C1 segment of cervical spinal cord (tissue), 14 donors: ENCODE measurements at places on chromosomes 16 and 17.

DNA sequence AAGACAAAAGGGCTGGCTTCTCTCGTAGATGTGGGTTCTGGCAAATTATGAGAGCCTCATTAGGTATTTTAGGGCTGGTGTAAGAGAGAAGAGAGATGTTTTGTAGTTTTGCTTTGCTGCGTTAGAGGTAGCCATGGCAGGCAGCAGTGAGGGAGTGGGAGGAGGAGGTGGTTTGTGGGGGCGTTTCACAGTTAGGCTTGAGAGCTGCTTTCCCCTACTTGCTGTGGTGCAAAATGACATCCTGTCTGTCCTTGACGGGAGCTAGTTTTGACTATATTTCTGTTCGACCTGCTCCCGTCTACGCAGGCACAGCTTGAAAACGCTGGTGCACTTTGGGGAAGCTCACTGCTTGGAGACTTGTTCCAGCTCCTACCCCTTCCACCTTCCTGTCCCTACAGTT is 75.5 kb downstream of the SLC5A11 start:
- DNase-seq = no peak

DNA sequence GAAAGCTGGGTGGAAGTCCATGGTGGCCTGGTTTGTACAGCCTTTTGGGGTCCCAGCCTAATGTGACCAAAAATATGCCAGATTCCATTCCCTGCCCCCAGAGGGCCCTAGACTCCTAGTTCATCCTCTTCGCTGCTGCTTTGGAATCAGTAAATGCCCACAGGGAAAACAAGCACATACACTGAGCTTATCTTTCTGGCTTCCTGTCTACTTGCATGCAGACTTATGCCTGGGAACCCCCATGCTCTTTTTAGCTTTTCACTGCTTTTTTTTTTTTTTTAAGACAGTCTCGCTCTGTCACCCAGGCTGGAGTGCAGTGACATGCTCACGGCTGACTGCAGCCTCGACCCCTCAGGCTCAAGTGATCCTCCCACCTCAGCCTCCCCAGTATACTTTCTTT is 6.2 kb upstream of the CD300LG start:
- no peak for DNase-seq

- DNase-seq = peak; percentile 68
Measured at GRCh38 chr17:75749545-75750389, 15.2 kb downstream of the GALK1 start.

DNA sequence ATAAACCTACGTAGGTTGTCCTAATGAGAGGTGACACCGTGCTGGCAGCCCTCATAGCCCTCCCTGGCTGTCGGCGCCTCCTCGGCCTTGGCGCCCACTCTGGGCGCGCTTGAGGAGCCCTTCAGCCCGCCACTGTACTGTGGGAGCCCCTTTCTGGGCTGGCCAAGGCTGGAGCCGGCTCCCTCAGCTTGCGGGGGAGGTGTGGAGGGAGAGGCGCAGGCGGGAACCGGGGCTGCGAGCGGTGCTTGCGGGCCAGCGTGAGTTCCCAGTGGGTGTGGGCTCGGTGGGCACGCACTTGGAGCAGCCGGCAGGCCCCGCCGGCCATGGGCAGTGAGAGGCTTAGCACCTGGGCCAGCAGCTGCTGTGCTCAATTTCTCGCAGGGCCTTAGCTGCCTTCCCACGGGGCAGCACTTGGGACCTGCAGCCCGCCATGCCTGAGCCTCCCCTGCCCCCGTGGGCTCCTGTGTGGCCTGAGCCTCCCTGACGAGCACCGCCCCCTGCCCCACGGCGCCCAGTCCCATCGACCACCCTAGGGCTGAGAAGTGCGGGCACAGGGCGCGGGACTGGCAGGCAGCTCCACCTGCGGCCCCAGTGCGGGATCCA is 40.1 kb upstream of the AMZ2 start:
- DNase-seq = no peak
